ENCODE measurements at places on chromosomes 16 and 17. TPM values are rescaled to one million over a fixed set of nuclear protein-coding genes. Genes with fewer than 3 reads are reported as not detected.
A peak's percentile ranks its signal among the peaks of the same experiment; 100 is the strongest.

DNA sequence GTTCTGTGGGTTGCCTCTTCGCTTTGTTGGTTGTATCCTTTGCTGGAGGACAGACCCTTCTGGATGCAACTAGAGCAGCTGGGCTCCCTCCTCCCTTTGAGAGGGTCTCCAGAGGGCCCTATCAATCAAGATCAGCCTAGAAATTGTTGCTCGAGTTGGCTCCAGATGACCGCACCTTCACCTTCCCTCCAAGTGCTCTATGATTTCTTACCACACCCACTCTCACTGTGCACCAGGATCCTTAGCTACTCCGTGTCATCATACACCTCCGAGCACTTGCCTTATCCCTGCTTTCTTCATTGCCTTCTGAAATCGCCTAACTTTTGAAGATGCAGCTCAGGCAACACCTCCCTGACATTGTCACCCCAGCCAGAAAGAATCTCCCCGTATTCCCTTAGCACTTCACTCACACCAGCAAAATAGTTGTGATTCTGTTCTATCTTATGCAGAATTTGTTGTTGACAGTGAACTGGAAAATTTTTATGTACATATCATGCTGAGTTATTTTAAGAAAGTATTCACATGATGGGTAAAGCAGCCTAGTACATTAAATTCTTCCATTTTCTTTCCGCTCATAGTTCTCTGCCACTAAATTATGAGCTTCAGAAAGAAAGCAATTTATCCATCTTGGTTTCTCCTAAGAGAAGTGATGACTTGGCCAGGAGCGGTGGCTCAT is 52.9 kb downstream of the ABAT start:
- DNase-seq, result no peak
- no peak overlapping the region for H3K4me3 ChIP-seq
- H3K27me3 ChIP-seq, result no peaks in the 10 kb centered on the region
- no peaks in the 10 kb centered on the region for H3K36me3 ChIP-seq

DNA sequence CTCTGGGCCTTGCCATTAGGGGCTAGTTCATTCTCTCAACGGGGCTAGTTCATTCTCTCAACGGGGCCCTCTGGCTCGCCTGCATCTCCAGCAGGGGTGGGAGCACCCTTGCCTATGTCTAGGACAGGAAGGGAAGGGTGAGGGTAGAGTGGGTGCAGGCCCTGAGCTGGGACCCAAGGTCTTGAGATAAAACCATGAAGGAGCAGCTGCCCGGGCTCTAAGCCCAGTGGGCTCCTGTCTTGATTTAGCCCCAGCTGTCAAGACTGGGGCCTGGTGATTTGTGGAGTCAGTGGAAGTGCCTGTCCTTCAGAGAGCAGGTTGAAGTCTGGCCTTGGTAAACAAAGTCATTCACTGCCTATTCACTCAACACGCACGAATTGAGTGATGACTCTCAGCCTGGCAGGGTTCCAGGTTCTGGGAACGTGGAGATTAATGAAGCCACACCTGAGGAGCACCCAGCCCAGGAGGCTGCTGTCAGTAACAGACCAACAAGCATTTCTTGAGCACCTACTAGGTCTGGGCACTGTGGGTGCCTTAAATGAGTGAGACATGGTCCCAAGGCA is 35.4 kb downstream of the WNT3 start:
- H3K27me3 ChIP-seq, result peaks cover 4% of the 10 kb centered on the region
- H3K4me1 ChIP-seq, result no peaks in the 10 kb centered on the region
- H3K27ac ChIP-seq, result no peak overlapping the region
- H3K36me3 ChIP-seq, result no peaks in the 10 kb centered on the region
- H3K4me3 ChIP-seq, result no peak overlapping the region

DNA sequence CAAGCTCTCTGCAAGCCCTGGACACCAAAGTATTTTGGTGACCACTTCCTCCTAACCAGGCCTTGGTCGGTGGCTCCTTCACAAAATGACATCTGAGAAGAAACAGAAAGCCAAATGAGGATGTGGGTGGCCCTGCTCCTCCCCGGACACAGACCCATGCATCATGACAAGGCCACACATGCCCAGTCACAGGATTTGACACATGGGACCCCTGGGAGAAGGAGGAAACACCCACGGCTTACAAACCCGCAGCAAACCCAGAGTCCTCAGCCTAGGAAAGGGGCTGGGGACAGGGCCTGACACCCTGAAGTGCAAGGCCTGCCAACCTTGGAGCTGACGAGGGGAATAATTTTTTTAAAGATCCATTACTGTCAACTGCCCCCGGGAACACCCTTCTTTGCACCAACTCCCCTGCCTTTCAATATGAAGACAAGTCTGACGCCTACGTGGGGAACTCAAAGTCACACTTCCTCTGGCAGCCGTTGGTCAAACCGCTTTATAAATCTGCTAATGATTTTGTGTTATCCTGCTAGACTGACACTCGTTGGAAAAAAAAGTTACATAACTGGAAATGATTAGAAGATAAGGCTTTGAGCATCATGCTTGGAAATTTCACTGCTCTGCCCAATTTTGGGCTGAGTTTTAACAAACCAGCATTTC is 41.3 kb downstream of the GAS7 start:
- H3K27ac ChIP-seq, result peak overlapping the region; percentile 58
- H3K27me3 ChIP-seq, result no peaks in the 10 kb centered on the region
- no peak overlapping the region for H3K4me3 ChIP-seq

DNA sequence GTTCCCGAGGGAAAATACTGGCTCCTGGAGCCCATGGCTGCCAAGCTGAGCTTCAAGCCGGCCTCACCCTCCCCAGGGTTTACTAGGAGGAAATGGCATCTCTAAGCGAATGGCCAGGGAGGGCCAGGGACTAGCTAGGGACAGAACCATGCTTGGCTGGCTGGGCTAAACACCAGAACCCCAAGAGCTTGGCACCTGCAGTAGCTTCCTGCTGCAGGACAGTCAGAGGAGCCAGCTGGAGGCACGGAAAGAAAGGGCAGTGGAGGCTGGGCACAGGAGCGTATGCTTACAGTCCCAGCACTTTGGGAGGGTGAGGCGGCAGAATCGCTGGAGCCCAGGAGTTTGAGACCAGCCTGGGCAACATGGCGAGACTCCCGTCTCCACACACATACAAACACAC is 33.7 kb downstream of the PEMT start:
- DNase-seq, result no peak
- H3K27me3 ChIP-seq, result no peaks in the 10 kb centered on the region
- H3K36me3 ChIP-seq, result no peaks in the 10 kb centered on the region
- no peak overlapping the region for H3K27ac ChIP-seq
- H3K4me1 ChIP-seq, result no peaks in the 10 kb centered on the region
- no peak overlapping the region for H3K4me3 ChIP-seq

The ECI1 gene
- total RNA-seq, result 80.4 TPM

- no peak for DNase-seq
- no peaks in the 10 kb centered on the region for H3K36me3 ChIP-seq
- H3K27me3 ChIP-seq, result no peaks in the 10 kb centered on the region
- H3K4me3 ChIP-seq, result no peak overlapping the region
Observed at GRCh38 chr16:57392694-57393093, 11.9 kb upstream of the CCL17 start.

DNA sequence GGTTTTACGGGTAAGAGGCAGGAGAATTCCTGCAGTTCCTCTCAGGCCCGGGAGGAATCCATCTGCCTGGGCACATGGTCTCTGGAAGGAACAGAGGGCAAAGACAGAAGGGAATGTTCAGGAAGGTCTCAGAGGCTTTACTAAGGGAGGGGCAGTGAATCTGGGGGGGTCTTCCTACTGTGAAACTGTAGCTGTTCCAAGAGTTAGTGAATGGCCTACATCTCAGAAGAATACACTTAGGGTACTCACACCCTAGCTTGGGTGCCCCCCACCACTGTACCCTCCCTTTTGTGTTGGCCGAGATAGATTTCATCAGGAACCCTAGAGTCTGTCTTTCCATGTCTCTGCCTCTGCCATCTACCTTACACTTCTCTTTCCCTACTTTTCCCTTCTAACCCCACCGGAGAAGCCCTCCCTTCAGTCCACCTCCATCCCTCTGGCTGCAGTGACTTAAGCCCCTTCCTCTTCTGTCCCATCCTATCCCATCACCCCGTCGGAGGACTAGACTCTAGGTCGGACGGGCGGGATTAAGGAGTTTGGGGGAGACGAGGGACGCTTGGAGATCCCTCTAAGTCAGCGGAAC is 316 bp downstream of the DLG4 start:
- H3K4me3 ChIP-seq, result peak overlapping the region; percentile 89
- no peaks in the 10 kb centered on the region for H3K27me3 ChIP-seq
- H3K36me3 ChIP-seq, result peaks cover 3% of the 10 kb centered on the region
- no peak for DNase-seq
- H3K27ac ChIP-seq, result peak overlapping the region; percentile 95

- no peaks in the 10 kb centered on the region for H3K27me3 ChIP-seq
- H3K36me3 ChIP-seq, result no peaks in the 10 kb centered on the region
- no peak for DNase-seq
- H3K4me3 ChIP-seq, result no peak overlapping the region
Observed at GRCh38 chr17:80650751-80651518, 106.3 kb downstream of the RPTOR start.

GRCh38 chr17:11772031-11772430 is 173.8 kb downstream of the DNAH9 start:
- no peak for DNase-seq
- no peaks in the 10 kb centered on the region for H3K36me3 ChIP-seq
- H3K4me3 ChIP-seq, result no peak overlapping the region
- H3K27ac ChIP-seq, result no peak overlapping the region
- H3K4me1 ChIP-seq, result peaks cover 6% of the 10 kb centered on the region

DNA sequence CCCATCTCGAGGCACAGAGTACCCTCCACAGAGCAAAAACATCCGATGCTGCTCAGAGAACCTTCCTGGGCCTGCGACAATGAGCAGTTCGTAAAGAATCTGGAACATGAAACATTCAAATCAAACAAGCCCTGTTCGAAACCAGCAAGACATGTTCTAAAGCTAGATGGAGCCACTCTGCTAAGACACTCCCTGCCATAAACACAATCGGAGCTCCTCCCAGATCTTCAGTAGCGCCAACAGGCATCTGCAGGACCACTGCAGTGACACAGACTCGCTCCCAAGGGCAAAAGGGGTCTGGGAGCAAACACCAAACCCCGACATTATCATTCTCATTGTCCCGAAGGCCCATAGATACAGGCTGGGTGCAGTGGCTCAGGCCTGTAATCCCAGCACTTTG is 108.7 kb downstream of the ZFHX3 start:
- peak overlapping the region; percentile 86 for H3K27ac ChIP-seq
- no peak overlapping the region for H3K4me3 ChIP-seq
- H3K4me1 ChIP-seq, result peaks cover 7% of the 10 kb centered on the region
- H3K27me3 ChIP-seq, result no peaks in the 10 kb centered on the region
- DNase-seq, result peak; percentile 38
- H3K36me3 ChIP-seq, result no peaks in the 10 kb centered on the region

The MPP2 gene
- total RNA-seq, result 22.9 TPM

DNA sequence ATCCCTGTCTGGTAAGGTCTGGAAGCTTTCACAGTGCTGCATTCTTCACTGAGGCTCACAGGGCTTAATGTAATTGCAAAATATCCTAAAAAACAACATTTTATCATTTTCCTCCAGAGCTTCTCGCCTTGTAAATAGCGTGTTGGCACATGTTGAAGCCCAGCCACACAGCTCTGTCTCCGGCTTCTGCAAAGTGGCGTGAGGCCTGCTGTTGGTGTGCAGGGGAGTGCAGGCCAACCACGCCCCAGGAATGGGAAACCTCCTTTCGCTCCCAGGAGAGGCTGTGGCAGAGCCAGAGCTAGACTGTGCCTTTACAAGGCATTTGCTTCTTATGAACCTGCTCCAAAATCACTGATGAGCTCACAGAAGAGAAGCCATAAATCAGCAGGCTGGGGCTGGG is 248.2 kb upstream of the MAF start:
- no peak for DNase-seq
- no peak overlapping the region for H3K27ac ChIP-seq
- no peaks in the 10 kb centered on the region for H3K4me1 ChIP-seq

The ERN1 gene
- 10.5 TPM for total RNA-seq

The SMIM36 gene
- not detected for total RNA-seq

DNA sequence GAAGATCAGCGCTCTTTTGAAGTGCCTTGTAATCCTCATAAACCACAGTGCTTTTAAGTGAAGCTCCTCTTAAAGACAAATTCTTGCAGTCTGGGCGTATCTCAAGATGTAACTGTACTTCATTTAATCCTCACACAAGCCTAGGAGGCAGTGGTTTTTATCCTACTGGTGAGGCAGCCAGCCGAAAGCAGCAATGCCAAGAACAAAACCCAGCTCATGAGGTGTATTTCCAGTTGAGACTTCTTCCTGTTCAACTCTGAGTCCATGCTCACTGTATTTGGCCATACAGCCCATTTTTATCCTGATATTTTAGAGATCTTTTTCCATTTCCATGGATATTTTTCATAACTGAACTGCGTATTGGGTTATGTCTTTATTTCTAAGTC is 13.7 kb downstream of the CTRB2 start:
- H3K27me3 ChIP-seq, result peaks cover 26% of the 10 kb centered on the region
- peaks cover 4% of the 10 kb centered on the region for H3K4me1 ChIP-seq
- DNase-seq, result no peak
- no peaks in the 10 kb centered on the region for H3K36me3 ChIP-seq
- no peak overlapping the region for H3K27ac ChIP-seq

DNA sequence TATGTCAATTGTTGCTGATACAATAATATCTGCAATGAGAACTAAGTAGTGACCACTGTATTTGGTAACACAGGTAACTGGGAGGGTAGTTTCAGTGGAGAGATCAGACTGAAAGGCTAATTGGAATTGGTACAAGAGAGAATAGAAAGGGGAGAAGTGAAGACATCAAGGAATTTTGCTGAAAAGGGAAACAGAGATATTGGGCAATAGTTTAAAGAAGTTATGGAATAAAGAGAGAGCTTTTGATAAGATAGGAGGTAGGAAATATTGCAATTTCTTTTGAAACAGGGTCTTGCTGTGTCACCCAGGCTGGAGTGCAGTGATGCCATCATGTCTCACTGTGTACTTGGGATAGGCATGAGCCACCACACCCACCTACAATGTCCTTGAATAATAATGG is 26.9 kb upstream of the CDH11 start:
- H3K4me1 ChIP-seq, result no peaks in the 10 kb centered on the region
- H3K36me3 ChIP-seq, result no peaks in the 10 kb centered on the region
- no peak overlapping the region for H3K4me3 ChIP-seq
- DNase-seq, result no peak
- H3K27ac ChIP-seq, result no peak overlapping the region
- H3K27me3 ChIP-seq, result no peaks in the 10 kb centered on the region

DNA sequence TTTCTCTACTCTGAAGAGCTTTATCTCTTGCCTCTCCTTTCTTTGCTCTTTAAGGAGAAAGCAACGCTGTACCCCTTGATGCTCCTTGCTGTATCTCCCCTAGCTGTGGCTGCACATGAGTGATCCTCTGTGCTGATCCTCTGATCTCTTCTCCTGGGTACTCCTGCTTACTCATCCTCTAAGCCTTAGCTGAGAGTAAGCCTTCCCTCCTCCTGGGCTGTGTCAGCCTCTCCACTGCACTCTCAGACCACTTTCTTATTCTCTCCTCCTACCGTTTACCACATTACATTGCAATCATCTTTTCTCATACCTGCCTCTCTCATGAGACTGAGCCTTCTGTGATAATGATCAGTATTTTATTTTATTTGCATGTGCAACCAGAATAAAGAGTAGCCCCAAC is 25.1 kb downstream of the SOX9 start:
- H3K4me1 ChIP-seq, result peaks cover 4% of the 10 kb centered on the region
- H3K27ac ChIP-seq, result no peak overlapping the region
- no peaks in the 10 kb centered on the region for H3K36me3 ChIP-seq
- no peak for DNase-seq
- no peaks in the 10 kb centered on the region for H3K27me3 ChIP-seq

The OTOP2 gene
- not detected for total RNA-seq

The MARF1 gene
- total RNA-seq, result 57.0 TPM

The HSD11B2 gene
- total RNA-seq, result not detected

- H3K4me1 ChIP-seq, result no peaks in the 10 kb centered on the region
- DNase-seq, result no peak
- no peaks in the 10 kb centered on the region for H3K27me3 ChIP-seq
- no peak overlapping the region for H3K27ac ChIP-seq
- no peak overlapping the region for H3K4me3 ChIP-seq
- no peaks in the 10 kb centered on the region for H3K36me3 ChIP-seq
Observed at GRCh38 chr16:59274141-59274540, 540.0 kb upstream of the GOT2 start.

The ESRP2 gene
- 1.5 TPM for total RNA-seq

The ANKRD40CL gene
- not detected for total RNA-seq

The ITGA2B gene
- total RNA-seq, result 1.5 TPM

Measured in tibial nerve (tissue), 4 donors.